Activated CD4-positive, CD25-positive, alpha-beta regulatory T cell treated with anti-CD3 and anti-CD28 coated beads, Interleukin-2, amount 50 U/mL, for 72 hours (primary cell): ENCODE measurements at places on chromosomes 3 and 15.

- DNase-seq, result no peak
Measured at GRCh38 chr3:122312826-122313225, 12.2 kb upstream of the CSTA start.

DNA sequence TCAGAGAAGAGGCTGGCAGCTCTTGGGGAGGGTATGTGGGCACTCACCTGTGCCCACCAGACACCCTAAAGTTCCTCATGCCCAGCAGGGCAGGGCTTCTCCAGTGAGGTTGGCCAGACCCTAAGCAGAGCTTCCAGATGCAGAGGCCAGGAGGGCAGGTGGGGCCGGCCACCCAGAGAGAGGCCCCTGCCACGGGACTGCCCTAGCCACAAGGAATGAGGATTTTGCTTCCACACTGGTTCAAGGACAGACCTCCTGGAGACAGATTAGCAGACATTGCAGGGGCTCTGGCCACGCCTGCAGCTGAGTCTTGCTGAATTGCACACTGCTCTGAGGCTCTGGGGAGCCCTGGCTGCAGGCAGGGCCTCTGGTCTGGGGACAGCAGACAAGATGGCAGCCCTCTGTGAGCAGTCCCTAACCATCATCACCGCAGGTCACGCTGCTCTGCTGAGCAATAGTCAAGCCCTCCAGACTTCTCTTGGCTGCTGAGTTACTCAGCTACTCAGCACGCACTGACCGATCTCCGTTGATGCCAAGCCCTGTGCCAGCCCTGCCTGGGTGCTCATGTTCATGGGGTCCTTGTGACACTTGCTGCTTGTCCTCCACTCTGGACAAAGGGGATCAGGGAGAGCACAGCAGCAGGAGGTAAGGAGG is 117.4 kb upstream of the ABHD17C start:
- no peak for DNase-seq

DNA sequence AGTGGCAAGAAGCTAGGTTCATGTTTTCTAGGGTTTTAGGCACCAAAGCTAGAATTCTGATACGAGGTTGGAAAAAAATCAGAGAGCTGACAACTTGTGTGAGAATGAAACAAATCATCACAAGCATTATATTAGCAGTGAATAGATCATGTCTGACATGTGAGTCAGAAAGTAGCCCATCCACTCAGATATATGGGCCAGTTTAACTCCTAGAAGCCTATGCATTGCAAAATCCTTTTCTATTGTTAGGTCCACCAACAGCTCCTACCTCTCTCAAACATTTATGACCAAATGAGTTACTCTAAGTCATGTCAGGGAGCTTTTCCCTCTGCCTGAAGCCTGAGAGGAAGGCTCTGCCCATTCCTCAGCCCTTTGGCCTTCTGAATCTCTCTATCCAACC is 44.0 kb downstream of the KBTBD12 start:
- DNase-seq, result no peak

- DNase-seq, result no peak
Measured at GRCh38 chr3:23649448-23649847, 156.3 kb upstream of the UBE2E1 start.

GRCh38 chr3:177378168-177378567 is 180.9 kb upstream of the TBL1XR1 start:
- DNase-seq, result no peak

DNA sequence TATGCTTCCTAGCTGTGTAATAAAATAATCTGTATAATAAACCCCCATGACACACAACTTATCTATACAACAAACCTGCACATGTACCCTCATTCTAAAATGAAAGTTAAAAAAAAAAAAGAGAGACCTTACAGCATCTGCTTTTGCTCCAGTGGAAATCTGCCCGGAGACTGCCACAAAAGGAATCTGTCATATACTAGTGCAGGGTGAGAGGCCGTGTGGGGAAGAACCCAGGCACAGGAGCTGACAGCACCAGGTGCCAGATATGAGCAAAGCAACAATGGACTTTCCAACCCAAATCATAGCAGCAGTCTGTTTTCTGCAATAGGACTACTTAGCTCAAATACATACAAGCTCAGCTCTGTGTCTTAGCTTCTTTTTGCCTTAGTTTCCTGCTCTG is 346.5 kb downstream of the ROBO1 start:
- no peak for DNase-seq

- no peak for DNase-seq
Measured at GRCh38 chr3:111762537-111762936, 96.5 kb upstream of the PHLDB2 start.

DNA sequence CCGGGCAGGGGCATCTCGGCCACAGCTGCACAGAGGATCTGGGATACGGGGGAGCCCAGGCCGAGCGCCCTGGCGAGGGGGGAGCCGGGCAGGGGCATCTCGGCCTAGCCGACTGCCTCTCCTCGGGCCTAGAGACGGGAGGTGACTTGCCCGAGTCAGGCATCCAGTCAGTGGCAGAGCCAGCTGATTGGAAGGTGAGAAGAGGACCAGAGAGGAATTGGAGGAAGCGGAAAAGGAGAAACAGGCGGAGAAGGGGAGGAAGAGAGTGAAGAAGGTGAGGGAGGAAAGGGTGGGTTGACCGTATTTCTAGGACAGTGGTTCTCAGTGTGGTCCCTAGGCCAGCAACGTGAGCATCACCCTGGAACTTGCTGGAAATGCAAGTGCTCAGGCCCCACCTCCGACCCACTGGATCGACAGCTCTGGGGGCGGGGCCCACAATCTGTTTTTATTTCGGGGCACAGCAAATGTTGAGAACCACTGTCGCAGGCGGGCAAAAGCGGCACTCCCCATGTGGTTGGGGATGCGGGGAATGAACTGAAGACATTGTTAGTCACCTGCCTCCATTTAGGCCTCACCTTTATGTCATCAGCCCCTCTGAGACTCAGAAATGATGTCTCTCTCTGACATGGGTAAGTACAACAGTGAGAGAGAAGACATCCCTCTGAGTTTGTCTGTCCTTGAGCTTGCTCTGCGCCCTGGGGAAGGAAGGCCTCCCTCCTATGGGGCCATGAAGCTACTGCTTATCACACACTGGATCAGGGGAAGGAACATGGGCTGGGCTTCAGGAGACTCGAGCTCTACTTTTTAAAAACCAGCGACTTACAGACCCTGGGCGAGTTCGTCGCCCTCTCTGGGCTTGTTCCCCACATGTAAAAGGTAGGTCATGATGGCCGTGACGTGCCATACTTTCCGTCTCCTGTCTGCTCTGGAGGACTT is 1.0 kb upstream of the MELTF start:
- DNase-seq, result no peak

GRCh38 chr3:20589275-20589674 is 403.3 kb upstream of the SGO1 start:
- no peak for DNase-seq

- DNase-seq, result no peak
Measured at GRCh38 chr3:188900421-188900951, 271.3 kb upstream of the TPRG1 start.

DNA sequence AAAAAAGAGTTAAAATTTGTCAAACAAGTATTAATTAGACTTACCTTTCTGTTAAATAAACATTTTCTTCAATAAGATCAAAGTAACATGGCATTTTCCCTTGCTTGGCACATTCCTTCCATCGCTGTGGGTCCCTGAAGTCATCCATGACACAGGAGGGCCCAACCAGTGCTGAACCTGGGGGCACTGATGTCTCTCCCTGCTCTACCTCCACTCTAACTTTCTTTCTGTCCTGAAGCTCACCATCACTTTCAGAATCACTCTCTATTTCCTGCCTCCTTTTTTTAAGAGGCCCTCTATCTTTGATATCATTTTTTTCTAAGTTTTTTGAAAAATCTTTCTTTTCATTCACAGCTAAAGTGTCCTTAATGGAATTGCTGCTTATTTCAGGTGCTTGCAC is 43.8 kb downstream of the SETD2 start:
- no peak for DNase-seq

DNA sequence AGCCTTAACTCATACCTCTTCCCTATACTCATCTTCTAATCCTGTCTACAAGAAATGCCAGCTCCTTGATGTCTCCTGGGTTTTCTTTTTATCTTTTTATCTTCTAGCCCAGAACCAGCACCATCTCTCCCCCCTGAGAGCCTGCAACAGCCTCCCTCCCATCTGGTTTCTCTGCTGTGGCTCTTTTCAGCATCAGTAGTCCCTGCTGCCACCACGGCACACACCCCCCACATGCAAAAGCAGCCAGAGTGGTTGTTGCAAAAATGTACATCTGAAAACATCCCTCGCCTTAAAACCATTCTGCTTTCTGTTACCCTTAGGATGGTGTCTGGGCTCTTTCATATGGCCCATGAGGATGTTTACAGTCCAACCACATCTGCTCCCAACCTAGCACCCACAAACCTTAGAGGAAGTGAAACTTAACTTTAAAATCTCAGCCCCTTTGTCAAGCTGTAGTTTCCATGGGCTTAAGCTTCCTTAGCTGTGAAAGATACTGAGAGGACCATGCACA is 775 bp downstream of the TTC21A start:
- DNase-seq, result no peak

- DNase-seq, result no peak
Measured at GRCh38 chr3:21168471-21168870, 582.5 kb downstream of the ZNF385D start.

DNA sequence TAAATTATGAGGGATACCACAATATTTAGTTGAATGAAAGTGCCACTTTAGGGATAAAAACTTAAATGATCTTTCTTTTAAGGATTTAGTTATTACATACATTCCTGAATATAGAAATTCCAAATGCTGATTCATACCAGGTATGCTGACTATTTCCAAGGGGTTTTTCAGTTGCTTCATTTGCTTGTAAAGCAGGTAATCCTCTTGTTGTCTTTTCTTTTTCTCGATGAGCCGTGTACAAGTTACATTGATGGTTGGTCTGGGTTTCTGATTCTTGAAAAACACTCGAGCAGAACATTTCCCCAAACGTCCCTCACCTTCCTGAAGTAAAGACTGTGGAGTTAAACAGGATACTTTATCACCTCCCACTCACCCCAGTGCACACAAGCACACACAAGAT is 21.7 kb downstream of the RARRES1 start:
- no peak for DNase-seq

DNA sequence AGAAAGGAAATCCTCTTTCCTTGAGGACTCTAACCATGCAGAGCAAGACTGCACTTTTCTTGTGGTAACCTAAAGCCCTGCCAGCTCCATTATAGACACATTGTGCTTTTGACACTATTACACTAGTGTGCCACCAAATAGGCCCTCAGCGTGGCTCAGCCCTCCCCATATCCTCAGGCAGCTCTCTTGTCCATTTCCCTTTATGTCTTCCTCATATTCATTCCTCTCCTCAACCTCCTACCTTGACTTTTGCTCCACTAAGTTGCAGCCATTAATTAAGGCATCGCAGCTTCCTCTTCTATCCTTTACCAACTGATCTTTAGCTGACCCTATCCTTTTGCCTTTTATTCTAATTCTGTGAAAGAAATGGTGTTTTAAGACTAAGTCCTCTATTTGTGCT is 3.7 kb downstream of the ATG7 start:
- DNase-seq, result no peak

DNA sequence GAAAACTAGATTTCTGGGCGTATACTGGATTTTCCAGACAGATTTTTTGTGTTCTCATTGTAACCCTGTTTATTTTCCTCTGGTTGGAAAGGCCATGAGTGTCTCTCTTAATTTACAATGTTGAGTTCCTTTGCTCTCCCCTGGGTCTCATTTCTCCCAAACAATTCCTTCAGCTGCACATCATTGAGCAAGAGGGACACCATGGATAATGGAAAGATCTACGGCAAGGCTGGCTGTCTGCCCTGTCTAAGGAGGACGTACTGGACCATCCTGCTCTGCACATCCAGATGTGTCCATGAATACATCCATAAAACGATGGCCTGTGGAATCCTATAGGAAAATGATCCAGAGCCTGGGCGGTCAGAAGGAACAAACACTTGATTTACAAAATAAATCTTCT is 258.1 kb upstream of the MCTP2 start:
- DNase-seq, result no peak

GRCh38 chr15:59998305-59998949 is 5.7 kb upstream of the FOXB1 start:
- no peak for DNase-seq

DNA sequence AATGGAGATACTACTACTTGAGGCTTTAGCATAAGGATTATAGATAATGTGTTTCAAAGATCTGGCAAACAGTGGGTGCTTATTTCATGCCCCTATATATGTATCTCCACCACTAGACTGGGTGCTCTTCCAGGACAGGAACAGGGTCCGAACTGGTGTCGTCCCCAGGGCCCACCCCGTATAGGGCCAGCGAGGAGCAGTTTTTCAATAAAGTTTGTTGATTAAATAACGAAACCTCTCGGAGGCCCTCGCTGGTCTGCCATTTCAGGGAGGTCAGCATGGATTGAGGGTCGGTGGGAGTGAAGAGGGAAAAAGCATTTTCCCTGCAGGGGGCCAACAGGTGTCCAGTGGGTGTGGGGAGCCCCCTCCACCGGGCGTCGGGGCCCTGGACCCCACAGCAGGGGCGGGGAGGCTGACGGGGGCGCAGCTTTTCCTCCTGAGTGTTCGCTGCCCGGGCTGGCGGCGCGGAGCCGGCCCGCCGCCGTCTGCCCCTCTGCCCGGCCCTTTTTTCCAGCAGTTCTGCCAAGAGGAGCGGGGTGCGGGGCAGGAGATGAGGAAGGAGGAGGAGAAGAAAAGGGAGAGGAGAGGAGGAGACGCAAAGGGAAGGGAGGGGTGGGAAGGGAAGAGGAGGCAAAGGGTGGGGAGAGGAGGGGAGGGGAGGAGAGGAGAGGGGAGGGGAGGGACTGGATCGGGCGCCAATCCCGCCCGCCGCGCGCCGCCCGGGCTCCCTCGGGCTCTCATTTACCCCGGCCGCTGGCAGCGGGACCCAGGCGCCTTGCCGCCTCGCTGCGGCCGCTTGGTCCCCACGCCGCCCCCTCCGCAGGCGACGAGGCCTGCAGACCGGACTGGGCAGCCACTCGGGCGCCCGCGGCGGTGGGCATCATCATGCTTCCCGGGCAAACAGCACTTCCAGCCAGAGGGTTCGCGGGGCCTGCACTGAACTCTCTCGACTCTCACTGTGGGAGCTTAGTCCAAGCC is 66.3 kb downstream of the ISG20 start:
- DNase-seq, result no peak

GRCh38 chr3:177110386-177110785 is 86.9 kb downstream of the TBL1XR1 start:
- no peak for DNase-seq

GRCh38 chr15:57720867-57721266 is 14.4 kb downstream of the POLR2M start:
- DNase-seq, result no peak

- peak; percentile 63 for DNase-seq
Measured at GRCh38 chr3:13657660-13658435, 108.9 kb downstream of the FBLN2 start.

DNA sequence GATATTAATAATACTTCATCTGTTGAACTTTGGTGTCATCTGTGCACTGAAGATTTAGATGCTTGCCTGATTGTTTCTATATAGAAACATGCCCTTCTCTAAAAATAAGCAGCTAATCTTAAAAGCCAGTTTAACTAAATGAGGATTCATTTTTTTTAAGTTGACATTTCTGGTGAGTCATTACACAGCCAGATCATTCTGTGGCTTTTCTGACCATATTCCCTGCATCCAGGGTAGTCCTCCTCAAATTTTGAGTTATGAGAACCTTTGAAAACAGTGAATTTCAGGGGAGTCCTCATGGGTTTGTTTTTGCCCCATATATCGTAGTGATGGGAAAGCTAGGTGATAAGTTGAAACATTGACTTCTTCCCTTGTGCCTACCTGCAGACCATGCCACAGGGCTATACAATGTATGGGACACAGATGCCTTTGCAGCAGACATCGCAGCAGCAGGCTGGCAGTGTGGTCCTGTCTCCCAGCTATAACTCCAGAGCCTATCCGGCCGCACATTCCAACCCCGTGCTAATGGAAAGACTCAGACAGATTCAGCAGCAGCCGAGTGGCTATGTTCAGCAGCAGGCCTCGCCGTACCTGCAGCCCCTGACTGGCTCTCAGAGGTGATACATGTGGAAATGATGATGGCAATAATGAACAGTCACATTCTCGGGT is 26.5 kb upstream of the P2RY12 start:
- DNase-seq, result no peak
